ENCODE measurements at places on chromosomes 6 and 20.

DNA sequence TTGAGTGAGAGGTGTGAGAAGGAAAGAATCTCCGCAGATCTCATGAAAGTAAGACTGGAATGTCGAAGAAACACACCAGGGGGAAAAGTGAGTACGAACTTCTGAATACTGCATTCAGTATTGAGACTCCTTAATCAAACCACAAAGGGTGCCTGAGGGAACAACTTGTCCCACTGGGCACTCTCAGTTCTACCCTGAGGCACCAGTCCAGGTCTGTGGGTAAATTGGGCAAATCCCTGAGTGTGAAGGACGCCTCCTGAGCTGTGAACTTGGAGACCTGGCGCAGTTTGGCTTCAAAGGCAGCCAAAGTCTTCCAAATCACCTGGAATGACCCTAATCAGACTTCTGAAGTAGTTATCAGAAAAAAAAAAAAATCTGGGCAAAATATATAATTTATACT is 329.7 kb downstream of the BTBD9 start:
- no peak for DNase-seq

GRCh38 chr20:12775041-12775440 is 233.7 kb upstream of the SPTLC3 start:
- no peak for DNase-seq

DNA sequence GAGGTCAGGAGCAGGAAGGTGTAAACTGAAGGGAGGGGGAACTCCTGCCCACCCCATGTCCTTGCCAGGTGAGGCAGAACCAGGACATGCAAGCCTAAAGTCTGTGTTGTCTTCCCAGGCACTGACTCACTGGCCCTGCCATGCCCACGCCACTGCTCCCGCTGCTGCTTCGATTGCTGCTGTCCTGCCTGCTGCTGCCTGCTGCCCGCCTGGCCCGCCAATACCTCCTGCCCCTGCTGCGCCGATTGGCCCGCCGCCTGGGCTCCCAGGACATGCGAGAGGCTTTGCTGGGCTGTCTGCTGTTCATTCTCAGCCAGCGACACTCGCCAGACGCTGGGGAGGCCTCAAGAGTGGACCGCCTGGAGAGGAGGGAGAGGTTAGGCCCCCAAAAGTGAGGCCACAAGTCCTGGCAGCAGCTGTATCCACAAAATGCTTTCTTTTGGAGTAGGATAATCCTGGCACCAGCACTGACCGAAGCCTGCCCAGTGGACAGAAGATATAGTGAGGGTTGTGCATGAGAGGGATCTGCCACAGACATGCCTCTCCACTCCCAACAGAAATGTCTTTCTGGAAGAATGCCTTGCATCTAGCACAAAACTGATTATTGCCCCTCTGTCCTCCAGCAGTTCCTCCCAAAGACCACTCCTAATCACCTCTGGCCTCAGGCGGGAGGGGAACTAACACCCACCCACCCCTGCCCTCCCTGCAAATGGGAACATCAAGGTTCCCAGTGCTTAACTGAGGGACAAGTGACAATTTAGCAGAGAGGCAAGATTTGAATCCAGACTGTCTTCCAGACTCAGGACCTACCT is 812 bp downstream of the MYMX start:
- DNase-seq = no peak

DNA sequence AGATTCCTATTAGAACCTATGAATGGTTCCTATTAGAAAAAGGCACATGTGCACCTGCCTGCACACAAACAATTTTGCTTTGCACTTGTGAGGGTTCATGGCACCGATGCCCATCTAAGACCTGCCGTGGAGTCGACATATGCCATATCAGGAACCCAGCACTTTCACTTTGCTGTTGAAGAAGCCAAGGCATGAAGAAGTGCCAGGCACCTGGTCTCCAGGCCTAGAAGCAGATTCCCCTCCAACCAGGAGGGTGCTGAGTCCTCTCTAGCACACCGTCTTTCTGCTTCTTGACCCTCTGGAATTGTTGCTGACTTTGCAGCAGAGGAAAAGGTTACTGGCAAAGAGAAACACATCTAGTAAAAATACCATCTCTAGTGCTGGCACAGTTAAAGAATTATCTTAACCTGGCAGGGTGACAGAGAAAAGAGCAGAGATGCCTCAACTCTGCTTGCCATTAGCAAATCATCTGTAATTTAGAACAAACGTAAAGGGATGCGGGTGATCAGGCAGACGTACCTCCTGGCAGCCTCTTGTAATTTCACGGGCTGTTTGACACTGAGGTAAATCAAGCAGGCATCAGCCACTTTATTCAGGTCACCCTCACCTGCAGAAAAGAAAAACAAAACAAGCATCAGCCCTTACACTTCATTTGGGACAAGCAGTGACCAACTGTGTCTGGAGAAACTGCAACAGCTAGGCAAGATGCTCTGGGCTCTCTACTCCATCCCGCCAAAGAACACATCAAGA is 37.2 kb downstream of the TTI1 start:
- DNase-seq = no peak

DNA sequence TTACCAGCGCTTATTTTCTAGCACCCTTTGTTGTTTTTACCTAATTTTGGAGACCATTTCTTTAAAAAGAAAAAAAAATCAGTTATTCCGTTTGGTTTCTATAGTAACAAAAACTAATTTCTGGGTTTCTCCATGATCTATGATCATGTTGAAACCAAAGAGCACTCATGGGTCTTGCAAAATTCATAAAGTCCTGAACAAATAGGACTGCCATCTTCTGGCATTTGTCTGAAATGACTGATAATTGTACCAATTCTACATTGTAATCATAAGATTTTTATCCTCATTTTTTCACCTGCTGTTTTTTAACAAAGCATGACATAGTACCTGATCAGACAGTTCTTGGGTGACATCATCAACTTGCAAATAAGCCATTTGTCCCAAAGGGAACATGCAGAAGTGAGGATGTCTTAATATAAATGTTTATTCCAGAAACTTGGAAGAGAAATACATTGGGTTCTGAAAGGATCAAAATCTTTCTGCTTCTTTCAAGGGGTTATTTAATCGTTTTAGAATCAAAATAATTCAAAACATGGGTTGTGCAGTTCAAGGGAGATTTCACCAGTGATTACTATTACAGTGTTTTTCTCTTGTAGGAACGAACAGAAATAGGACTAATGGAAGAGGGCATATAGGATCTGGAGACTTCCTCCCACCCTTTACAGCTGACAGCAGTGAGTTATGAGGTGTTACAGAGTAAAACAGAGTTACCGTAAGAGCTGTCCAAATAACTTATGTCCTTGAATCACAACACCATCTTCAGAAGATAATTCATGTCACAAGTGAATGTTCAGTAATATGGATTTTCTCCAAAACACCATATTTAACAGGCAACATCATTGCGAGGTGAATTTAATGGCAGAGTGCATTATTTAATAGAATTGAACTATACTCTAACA is 87.1 kb upstream of the GJE1 start:
- DNase-seq = no peak

- no peak for DNase-seq
Measured at GRCh38 chr6:17580518-17581048, 19.5 kb upstream of the FAM8A1 start.

All from stimulated activated CD8-positive, alpha-beta memory T cell treated with anti-CD3 and anti-CD28 coated beads, Interleukin-15, amount 100 ng/mL, for 48 hours (primary cell).